ENCODE measurements at places on chromosomes 2 and 18.

DNA sequence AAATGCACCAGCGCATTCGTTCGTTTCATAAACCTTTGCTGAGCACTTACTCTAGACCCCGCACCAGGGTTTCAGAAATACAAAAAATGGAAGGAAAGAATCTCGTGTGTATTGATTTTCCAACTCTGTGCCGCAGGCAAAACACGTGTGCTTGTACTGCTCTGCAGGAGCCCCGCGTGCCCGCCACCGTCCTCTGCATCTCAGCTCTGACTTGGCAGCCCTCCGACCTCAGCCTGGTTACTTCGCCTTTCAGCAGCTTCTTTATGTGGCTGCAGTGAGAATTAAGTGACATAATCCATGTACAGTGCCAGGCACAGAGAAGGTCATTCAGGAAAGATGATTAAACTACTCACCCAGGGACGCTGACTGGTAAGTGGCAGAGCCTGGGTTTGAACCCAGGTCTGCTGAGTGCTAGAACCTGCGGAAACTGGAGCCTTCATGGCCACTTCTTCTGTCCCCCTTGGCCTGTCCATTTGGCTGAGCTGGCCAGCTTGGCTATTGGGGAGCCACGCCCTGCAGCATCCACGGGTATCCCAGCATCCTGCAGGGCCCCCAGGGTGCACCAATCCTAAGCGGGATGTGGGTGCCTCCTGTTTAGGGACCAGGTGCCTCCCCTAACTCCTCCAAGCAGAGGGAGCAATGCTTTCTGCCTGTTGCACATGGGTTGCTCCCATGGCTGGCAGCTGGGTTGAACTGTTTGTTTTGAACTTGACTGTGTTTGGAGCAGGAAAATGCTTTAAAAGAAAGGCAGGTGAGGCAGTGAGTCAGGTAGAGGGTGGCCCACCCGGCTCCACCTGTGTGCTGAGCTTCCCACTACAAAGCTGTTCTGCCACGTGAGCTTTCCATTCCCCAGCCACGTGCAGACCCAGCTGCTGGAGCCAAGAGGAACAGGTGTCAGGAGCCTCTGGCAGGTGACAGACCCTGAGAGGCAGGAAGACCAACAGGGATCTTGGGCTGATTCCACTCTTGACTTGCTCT is 34.3 kb downstream of the INHBB start:
- no peak for DNase-seq

- no peak for DNase-seq
These were observed 24.0 kb upstream of the COLEC12 start for GRCh38 chr18:524466-524865.

DNA sequence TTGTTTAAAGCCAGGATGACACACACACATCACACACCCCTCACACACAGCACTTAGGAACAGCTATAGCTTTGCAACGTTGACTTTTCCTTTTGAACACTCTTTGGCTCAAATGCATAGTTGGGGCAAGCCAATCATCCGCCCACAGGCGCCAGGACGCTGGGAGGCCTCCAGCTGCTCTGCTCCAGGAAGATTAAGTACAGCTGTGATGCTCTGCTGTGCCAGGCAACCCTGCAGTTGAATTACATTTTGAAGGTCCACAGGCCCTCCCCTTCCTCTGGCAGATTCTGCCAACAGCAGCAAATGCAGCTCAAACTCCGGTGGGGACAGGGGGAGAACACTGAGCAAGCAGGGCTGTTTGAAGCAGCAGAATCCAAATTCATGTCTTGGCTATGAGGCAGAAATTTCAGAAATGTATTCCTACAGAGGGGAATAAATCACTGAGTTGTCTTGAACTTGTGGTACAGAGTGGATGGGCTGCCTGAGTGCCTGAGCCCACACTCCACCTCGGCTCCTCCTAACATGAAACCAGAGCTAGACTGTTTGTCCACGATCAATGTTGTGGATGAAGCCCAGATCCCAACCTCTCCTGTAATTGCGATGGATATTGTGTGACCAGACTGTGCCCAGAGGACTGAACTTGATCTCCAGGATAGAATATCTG is 86.5 kb upstream of the PPP1CB start:
- DNase-seq, result no peak

DNA sequence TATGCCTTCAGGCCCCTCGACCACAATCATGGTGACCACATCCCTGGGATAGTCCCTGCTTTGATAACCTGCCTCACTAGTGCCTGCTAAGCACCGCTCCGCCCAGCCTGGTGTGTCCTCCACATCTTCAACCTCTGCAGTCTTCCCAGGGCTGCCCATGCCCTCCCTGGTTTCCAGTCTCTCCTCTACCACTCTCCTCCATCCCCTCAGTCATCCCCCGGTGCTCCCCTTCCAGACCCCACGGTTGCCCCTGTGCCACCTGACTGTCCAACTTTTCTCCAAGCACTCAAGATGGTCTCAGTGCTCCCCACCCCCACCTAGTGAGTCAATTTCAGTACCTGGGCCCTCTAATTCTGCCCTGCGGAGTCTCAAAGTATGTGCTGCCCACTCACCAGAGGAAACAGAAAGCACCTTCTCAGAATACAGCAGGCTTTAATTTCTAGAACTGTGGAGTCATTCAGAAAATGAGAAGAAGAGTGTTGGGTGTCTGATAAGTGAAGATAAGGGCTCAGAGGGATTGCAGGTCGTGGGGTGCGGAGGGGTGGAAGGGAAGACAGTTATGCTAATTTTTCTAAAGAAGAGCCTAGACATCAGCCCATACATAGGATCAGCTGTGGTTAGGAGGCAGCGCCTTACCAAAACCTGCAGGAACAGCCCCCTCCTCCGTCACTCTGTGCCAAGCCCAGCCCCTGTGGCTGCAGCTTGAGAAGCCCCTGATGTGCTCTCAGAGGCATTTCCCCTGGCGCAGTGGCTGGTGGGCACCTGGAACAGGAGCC is 53.6 kb upstream of the CAB39 start:
- no peak for DNase-seq

DNA sequence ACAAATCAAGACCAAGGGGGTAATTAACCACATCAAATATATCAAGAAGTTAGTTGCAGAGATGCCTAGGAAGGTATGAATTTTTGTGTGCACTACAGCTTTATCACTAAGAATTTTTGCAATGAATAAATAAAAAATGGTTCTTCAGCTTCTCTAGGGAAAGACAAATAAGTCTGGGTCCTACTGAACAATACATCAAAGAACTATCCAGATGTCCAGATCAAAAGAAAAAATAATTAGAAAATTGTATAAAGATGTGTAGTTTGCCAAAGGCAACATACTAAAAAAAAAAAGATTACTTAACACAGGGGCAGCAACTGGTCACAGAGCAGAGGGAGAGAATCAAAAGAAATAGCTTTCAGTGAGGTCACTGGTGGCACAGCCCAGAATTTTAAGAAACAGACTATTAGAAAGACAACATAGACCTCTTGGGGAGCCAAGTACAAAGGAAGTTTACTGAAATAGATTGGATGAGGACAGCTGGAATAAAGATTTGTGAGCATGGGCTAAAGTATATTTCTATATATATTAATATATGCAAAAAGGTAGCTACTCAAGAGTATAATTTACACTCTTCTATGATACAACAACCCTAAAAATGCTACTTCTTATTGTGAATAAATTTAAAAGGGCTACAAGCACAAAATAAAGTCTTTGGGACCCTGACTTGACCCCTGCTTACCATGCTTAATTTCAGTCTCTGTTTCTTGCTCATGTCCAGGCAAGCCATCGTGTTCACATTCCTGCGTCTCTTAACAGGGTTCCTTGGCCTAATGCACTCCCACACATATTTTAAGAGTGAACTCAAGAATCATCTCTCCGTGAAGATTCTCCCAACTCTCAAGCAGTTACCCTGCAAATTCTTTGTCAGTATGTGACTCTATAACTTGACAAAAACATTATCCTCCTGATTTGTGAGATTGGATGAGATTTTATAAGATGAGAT is 99.0 kb upstream of the GRB14 start:
- DNase-seq, result no peak

DNA sequence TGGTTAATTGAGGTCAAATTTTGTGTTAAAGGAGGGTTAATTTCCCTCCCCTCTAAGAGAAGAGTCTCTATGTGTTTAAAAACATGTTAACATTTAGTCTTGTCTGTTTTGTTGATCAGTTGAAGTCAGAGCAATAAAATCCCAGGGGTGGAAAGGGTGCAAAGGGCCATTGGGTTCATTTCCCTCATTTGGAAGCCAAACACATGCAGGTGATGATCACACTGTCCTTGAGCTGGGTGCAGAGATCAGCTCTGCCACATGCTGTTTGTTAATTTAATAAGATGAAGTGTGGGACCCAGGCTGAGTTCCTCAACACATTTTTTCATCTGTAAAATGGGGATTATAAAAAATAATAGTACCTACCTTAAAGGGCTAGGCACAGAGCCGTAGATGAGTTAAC is 260.9 kb downstream of the LPIN1 start:
- no peak for DNase-seq

GRCh38 chr2:182098648-182099047 is 113.0 kb downstream of the PPP1R1C start:
- DNase-seq, result no peak

GRCh38 chr18:74935434-74935833 is 273.5 kb downstream of the PTGR3 start:
- DNase-seq, result no peak

DNA sequence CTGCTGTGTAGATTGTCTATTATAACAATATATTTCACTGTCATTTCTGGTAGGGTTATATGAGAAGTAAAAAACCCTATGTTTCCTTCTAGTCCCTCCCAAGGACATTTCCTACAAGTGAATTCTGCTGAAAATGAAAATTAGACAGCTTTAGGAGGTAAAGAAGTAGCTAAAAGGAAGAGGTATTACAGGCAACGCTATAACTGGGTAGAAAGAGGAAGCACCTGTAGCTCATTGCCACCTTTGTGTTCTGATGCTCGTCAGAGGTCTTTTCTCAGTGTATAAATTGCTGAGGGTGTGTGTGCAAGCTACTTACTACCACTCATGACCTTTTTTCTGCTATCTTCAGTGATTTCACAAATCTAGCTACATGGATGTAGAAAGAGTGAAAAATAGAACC is 1.4 kb downstream of the DNAJC10 start:
- DNase-seq, result no peak

GRCh38 chr2:691821-692761 is 14.9 kb upstream of the TMEM18 start:
- no peak for DNase-seq

DNA sequence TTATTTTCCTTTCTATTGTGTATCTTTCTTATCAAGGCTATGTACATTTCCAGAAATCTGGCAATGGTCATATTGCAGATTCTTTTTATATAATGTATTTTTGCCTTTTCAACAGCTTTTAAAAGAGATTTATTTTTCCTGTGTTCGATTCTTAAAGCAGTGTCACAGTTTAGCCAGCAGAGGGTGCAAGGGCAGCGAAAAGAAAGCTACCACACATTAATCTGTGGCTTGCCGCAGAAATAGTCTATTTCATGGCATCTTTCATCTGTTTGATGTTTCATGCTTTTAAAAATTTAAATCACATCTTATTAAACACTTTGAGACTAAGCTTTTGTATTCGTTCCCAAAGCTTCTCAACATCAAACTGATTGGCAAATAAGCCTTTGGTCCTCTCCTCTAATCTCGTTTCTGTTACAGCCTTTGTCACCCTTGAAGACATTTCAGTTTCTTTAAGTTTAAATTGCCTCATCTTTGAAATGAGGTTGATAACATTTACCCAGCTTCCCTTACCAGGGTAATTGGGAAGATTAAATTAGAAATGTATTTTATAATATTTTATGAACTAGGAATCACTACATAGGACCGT is 73.3 kb downstream of the PIK3C3 start:
- no peak for DNase-seq

DNA sequence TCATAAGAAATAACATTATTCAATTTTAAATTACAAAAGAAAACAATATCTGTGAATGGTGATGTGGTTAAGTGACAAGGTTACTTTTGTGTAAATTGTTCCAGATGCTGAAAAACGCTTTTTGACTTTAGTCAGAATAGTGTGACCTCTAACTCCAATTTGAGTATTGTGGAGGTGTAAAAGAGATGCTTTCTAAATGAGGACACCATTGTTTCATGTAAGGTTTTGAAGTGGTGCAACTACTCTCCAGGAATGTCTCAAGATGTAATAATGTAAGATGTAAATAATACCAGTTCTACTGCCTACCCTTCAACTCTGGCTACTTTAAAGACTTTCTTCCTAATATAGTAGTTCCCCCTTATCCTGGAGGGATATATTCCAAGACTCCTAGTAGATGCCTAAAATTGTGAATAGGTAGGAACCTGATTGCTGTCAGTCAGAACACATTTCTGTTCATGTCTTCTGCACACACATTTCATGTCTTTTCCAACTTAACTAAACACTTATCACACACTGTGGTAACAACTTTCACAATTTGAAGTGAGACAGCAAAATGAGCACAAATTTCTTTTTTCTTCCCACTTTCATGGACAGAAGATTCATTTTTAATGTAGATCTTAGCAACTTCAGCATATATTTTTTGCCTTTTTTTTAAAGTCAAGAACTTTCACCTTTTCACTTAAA is 39.1 kb upstream of the PPP1R1C start:
- DNase-seq, result no peak
